ENCODE measurements at places on chromosomes 2 and 18. TPM values are rescaled to one million over a fixed set of nuclear protein-coding genes. Genes with fewer than 3 reads are reported as not detected.

Gene UGT1A5
- total RNA-seq = not detected

Gene LRRC30
- total RNA-seq = not detected

Gene SERPINB10
- not detected for total RNA-seq

Gene TEX44
- total RNA-seq = not detected

Gene WDFY1
- total RNA-seq = 41.5 TPM

Gene ALK
- not detected for total RNA-seq

Gene GAD1
- total RNA-seq = 2.2 TPM

Gene C1QL2
- not detected for total RNA-seq

Gene PLA2R1
- not detected for total RNA-seq

Gene CACNB4
- 0.47 TPM for total RNA-seq

Gene PAX3
- not detected for total RNA-seq

Gene TRABD2A
- 73.2 TPM for total RNA-seq

Gene ERMN
- 2.2 TPM for total RNA-seq

Gene APOB
- not detected for total RNA-seq

Gene EMILIN2
- 32.7 TPM for total RNA-seq

Gene HDHD2
- total RNA-seq = 38.3 TPM

Gene ADD2
- 12.8 TPM for total RNA-seq

Gene NAT8
- total RNA-seq = not detected

Gene CFAP65
- total RNA-seq = not detected

Gene MC4R
- not detected for total RNA-seq

Gene SRD5A2
- not detected for total RNA-seq

Gene EVX2
- total RNA-seq = not detected

Gene KCNG2
- total RNA-seq = not detected

Gene PAX8
- total RNA-seq = 0.55 TPM

Gene IL1RN
- total RNA-seq = not detected

Gene SMAD4
- 76.9 TPM for total RNA-seq

Gene DNER
- not detected for total RNA-seq

Gene SOX11
- not detected for total RNA-seq

Gene DUSP11
- total RNA-seq = 24.3 TPM

Gene FAM237A
- total RNA-seq = not detected

Gene BOLL
- not detected for total RNA-seq

Gene MYCN
- not detected for total RNA-seq

Gene ZNF385B
- total RNA-seq = not detected

Gene SERPINB13
- total RNA-seq = not detected

Gene SLC66A3
- total RNA-seq = 16.9 TPM

Gene ACMSD
- not detected for total RNA-seq

Gene DARS1
- total RNA-seq = 139 TPM

Gene TRPM8
- not detected for total RNA-seq
